NCI-H82 (cell line): ENCODE measurements at places on chromosomes 2 and 18.
A peak's percentile ranks its signal among the peaks of the same experiment; 100 is the strongest.

DNA sequence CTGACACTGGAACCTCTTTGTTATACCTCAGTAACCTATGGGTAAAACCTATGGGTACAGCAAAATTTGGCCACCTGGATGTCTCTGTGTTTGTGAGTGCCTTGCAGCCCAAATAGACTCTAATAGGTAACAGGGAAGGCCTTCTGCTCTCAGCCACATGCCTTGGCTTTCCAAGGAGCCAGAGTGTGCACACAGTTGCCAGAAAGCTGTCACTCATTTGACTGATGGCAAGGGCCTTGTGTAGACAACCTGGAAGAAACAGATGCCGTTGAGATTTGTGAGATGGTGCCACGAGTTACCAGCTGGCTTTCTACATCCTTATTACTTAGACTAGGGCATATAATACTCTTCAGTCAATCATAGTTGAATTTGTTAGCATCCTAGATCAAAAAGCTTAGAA is 90.1 kb upstream of the RAB12 start:
- peak; percentile 63 for DNase-seq

DNA sequence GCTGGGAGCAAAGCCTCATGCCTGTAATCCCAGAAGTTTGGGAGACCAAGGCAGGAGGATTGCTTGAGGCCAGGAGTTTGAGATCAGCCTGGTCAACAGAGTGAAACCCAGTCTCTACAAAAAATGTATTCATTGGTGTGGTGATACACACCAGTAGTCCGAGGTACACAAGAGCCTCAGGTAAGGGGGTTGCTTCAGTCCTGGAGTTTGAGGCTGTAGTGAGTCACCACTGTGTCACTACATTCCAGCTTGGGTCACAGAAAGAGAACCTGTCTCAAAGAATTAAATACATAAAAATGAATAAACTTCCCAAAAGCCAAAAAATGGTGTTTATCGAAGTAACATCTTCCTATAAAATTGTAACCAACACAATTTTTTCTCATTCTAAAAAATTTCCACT is 568.1 kb upstream of the LINC00305 start:
- no peak for DNase-seq

GRCh38 chr2:68416081-68416675 is 50.9 kb downstream of the FBXO48 start:
- no peak for DNase-seq

GRCh38 chr2:64018701-64019082 is 536 bp downstream of the VPS54 start:
- DNase-seq: peak; percentile 76

DNA sequence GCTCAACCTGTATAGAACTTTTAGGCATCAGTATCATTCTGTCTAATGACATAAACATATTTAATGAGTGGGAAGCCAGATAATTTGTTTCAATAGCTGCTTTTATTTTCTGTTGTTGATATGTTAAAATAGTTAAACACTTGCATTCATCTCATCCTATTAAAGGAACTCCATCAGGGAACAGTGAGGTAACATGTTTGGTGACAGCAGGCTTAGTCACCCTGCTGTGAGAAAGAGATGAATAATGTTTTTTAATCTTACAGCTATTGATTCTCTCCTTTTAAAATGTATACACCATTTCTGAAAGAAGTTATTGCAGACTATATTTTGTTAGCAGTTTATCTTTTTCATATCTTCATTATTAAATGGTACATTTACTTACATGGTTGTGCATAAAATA is 123.3 kb upstream of the CWC22 start:
- no peak for DNase-seq

GRCh38 chr2:7009207-7009911 is 92.1 kb downstream of the RNF144A start:
- no peak for DNase-seq

- DNase-seq: no peak
Measured at GRCh38 chr2:30629866-30630265, 177.4 kb downstream of the CAPN13 start.

DNA sequence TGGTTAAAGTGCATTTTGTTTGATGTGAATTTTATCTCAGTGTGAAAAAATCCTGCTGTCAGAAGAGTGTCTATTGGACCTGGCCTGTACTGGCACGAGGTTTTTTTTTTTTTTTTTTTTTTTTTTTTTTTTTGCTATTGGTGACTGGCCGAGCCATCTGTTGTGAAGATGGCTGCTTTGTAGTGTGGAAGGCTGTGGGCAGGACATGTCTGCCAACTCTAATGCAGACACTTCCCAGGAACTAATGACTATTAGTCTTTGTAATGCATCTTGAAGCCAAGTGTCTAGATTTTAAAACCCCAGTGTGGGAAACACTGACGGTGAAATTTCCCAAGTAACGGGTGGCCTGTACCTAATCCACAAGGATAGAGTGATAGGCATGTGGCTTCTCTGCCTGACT is 34.3 kb downstream of the ZAP70 start:
- DNase-seq: no peak

- DNase-seq: no peak
Measured at GRCh38 chr18:75157851-75158250, 51.1 kb downstream of the PTGR3 start.

DNA sequence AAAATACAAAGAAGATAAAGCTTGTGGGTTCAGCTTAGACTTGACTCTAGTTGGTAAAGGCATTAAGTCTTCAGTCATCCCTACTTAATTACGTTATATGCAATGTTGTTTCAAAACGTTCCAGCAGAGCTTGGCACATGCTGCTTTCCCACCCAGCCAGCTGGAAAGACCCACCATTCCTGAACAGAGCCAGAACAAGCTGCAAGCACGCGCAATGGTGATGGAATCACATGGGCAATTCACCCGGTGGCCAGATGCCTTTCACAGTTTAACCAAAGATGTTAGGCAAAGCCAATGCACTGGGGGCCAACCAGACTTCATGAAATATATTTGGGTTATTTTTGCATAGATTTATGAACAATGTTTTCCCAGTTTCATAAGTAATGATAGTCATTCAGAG is 123.4 kb upstream of the CDH20 start:
- peak; percentile 17 for DNase-seq

DNA sequence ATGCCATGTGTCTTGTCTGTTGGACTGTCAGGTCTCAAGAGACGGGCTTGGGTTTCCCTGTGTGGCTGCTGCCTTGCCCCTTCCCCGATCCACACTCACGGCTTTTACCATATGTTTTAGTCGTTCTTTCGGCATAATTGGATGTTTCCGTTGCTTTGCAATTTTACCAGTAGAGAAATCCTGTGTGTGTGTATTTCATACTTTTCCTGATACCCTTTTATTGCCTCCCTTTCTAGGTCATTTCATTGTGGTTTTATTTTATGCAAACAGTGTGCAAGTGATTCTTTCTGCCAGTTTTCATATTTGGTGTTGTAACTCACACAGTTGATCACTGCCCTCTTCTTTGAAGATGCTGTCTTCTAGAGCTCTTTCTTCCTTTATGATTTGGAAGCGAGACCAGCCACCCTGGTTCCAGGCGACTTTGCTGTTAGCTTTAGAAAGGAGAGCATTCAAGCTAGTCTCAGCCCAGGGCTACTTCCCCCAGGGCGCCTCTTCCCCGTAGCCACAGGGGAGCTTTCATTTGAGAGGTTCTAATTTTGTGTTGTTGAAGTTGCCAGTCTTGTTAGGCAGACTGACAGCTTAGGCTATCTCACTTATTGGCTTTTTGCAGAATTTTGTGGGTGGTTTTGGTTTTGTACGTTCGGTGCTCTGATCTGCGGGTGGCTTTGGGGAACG is 17.0 kb downstream of the SH3BP4 start:
- DNase-seq: peak; percentile 30
